ENCODE measurements at places on chromosomes 11 and 22. TPM values are rescaled to one million over a fixed set of nuclear protein-coding genes. Genes with fewer than 3 reads are reported as not detected.

- no peak for DNase-seq
Observed at GRCh38 chr11:559020-559620, 1.4 kb downstream of the LMNTD2 start.

DNA sequence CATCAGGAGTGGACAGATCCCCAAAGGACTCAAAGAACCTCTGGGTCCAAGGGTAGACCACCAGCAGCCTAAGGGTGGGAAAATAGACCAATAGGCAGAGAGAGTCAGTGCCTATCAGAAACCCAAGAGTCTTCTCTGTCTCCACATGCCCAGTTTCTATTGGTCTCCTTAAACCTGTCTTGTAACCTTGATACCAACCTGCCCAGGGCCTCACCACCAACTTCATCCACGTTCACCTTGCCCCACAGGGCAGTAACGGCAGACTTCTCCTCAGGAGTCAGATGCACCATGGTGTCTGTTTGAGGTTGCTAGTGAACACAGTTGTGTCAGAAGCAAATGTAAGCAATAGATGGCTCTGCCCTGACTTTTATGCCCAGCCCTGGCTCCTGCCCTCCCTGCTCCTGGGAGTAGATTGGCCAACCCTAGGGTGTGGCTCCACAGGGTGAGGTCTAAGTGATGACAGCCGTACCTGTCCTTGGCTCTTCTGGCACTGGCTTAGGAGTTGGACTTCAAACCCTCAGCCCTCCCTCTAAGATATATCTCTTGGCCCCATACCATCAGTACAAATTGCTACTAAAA is at the start of gene HBB:
Gene HBB (minus strand): TSS at position 340 of the 579 bp plus-strand sequence. CDS start 50 bp downstream, at position 290.
- DNase-seq, result no peak

DNA sequence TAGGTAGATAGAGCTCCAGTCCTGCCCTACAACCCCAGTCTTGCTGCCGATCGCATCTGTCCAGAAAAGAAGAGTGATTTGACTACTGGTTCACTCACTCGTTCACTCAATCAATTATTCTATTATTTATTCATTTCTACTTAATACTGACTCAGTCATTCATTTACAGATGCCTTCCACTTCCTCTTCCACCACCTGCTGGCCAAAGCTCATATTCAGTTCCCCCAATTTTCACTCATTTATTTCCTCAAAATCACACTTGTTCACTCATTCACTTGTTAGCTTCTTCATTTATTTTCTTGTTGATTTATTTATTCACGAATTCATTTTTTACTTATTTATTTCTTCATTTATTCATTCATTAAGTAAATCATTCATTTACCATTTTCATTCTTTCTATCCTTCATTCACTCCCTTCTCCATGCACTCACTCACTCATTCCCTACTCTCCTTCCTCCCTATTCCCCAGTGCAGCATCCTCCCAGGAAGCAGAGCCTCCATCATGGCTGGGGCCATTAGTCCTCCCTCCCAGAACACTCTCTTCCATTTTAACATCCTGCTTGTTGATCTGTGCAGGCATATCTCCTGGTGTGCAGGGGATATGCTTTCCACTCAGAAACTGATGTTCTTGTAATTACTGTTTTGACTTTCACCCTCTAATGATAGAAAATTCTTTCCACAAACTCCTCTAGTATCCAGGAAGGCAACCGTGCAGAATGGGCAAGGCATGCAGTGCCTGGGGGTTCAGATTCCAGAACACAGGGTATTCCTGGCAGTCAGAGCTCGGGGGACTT is 281.0 kb downstream of the TENM4 start:
- no peak for DNase-seq

PDE2A gene
- polyA plus RNA-seq, result 6.9 TPM

GRCh38 chr22:45855961-45856360 is 121.0 kb downstream of the WNT7B start:
- DNase-seq, result no peak

GRCh38 chr11:35066030-35066429 is 72.9 kb upstream of the CD44 start:
- DNase-seq, result no peak

- no peak for DNase-seq
Observed at GRCh38 chr22:29055192-29055830, 6.3 kb downstream of the C22orf31 start.

DNA sequence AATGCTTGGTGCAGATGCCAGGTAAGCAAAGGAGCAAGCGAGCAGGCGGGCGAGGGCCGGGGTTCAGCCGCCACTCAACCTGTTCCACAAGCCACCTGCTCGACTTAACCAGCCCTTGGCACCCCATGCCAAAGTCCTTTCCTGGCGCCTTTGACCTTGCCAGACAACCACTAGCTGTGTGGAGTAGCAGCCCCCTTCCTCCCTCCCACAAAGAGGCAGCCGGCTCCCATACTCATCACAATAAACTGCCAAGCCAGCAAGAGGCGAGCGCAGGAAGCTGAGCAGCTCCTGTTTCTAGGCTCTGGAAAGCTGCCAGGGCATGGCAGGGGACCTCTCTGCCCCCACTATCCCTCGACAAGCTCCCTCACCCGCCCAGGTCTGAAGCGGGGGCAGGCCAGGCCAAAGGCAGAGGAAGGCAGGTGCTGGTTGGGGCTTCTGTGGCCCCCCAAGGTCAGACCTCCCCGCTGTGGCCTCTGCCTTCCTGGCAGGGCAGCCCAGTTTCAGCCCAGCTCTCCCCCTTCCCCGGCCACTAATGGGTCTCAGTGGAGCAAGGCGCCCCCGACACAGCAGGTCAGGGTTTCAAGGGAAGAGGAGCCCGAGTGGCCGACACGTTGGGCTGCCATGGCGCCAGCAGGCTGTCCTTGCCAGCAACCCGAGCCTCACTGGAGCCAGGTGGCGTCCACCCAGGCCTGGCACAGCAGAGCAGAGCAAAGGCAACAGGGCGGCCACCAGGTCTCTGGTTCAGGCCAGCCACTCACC is 15.3 kb downstream of the MACROD1 start:
- DNase-seq, result peak; percentile 79

P2RY2 gene
- polyA plus RNA-seq, result 50.9 TPM

GNG3 gene
- polyA plus RNA-seq, result not detected

TM7SF2 gene
- polyA plus RNA-seq, result 5.3 TPM

DNA sequence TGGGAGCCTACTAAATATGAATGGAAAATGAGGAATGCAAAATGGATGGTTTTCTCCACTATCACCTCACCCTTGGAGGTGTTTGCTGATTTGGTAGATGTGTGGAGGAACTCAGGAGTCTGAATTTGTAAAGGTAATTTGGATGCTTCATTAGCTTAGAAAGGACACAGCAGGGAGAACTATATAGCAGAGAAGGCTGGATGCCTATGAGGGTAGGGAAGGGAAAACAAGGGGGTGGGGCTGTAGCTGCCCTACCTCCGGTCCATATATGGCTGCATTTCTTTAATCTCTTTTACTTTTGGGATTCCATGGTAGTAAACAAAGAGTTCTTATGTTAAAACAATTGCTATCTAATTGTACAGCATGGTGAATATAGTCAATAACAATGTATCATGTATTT is 4.8 kb upstream of the EHF start:
- DNase-seq, result no peak

- no peak for DNase-seq
Observed at GRCh38 chr11:69704508-69705253, 859 bp upstream of the FGF19 start.

GRCh38 chr11:73189723-73190556 is 28.1 kb upstream of the P2RY2 start:
- DNase-seq, result no peak

MAPK11 gene
- polyA plus RNA-seq, result 4.0 TPM

SMTNL1 gene
- polyA plus RNA-seq, result 14.9 TPM

GRCh38 chr22:45503816-45504372 is 1.2 kb downstream of the FBLN1 start:
- no peak for DNase-seq

DNA sequence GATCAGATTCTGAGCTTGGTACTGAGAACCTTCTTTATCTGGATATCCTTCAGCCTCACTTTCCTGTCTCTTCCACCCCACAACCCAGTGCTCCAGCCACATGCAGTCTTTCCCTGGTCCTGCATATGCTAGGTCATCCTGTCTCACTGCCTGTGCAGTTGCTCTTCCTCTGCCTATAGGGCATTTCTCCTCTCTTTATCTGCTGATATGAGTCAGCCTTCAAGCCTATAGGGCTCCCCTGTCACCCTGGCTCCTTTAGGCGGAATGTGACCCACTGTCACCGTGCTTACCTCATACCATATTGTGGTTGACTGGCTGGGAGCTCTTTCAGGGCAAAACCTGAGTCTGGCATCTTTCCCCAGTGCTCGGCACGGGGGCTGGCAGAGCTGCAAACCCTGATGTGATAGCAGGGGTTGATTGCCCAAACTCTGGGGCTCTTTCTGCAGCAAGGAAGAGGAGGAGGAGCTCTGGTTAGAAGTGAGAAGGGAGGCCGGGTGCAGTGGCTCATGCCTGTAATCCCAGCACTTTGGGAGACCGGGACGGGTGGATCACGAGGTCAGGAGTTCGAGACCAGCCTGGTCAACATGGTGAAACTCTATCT is 26.3 kb downstream of the MEI1 start:
- DNase-seq, result no peak

- DNase-seq, result no peak
Observed at GRCh38 chr11:12269104-12269441, 108.3 kb upstream of the PARVA start.

DNA sequence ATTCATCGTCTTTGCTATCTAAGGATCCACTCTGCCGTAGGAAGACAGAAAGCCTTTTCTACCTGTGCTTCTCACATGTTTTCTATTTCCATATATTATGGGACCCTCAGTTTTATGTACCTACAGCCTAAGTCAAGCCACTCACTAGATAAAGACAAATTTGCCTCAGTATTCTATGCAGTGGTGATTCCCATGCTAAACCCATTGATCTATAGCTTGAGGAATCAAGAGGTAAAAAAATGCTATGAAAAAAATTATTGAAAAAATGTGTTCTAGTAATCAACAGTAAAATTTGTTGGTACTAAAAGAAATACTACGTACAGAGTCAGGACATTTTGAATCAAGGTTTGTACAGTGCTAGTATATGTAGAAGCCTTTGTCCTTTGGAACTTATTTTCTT is 18.1 kb upstream of the OR5AL1 start:
- no peak for DNase-seq

All from psoas muscle (tissue), 8 donors.